ENCODE measurements at places on chromosomes 2 and 18. TPM values are rescaled to one million over a fixed set of nuclear protein-coding genes. Genes with fewer than 3 reads are reported as not detected.

Gene MARCHF4
- not detected for total RNA-seq

Gene DHRS9
- total RNA-seq = 1.6 TPM

Gene CCT4
- total RNA-seq = 96.8 TPM

Gene CLEC4F
- total RNA-seq = 0.10 TPM

Gene NT5DC4
- not detected for total RNA-seq

Gene CHMP1B
- 44.3 TPM for total RNA-seq

Gene SCG2
- 0.20 TPM for total RNA-seq

Gene LOXHD1
- 2.8 TPM for total RNA-seq

Gene RGPD4
- total RNA-seq = not detected

Gene UGT1A5
- not detected for total RNA-seq

Gene FRZB
- 8.1 TPM for total RNA-seq

Gene SLC35F5
- total RNA-seq = 136 TPM

Gene RTP5
- total RNA-seq = not detected

Gene FOXD4L1
- total RNA-seq = not detected

Gene EMX1
- not detected for total RNA-seq

Gene LYPD1
- 0.99 TPM for total RNA-seq

Gene PROM2
- 9.4 TPM for total RNA-seq

Gene CCDC121
- 6.3 TPM for total RNA-seq

Gene SH3BP4
- 14.6 TPM for total RNA-seq

Gene ALPP
- not detected for total RNA-seq

Gene ACVR2A
- total RNA-seq = 52.9 TPM

Gene ELOA2
- not detected for total RNA-seq

Gene CHRNG
- total RNA-seq = 1.6 TPM

Gene CASP8
- 17.0 TPM for total RNA-seq

Gene CPLX4
- total RNA-seq = not detected

Gene STPG4
- total RNA-seq = not detected

Gene SLC25A12
- total RNA-seq = 25.2 TPM

Gene PRSS56
- not detected for total RNA-seq

Gene IL1B
- 2.4 TPM for total RNA-seq

Gene GEN1
- 7.0 TPM for total RNA-seq

Gene ARHGAP28
- 42.6 TPM for total RNA-seq

Gene CKAP2L
- 6.0 TPM for total RNA-seq

Gene MC5R
- not detected for total RNA-seq

Gene SIX3
- total RNA-seq = not detected

Gene SCLY
- 8.7 TPM for total RNA-seq

Gene CAPN13
- total RNA-seq = 0.30 TPM

Gene SAG
- not detected for total RNA-seq

Gene OXER1
- total RNA-seq = 1.1 TPM

Gene STON1
- total RNA-seq = 15.7 TPM

Gene OSBPL6
- 3.3 TPM for total RNA-seq

Gene RNF149
- total RNA-seq = 76.5 TPM

Gene CXCR4
- total RNA-seq = 51.5 TPM

Gene STARD6
- not detected for total RNA-seq

Gene GRB14
- total RNA-seq = 1.1 TPM

Gene REEP1
- 3.9 TPM for total RNA-seq

Gene NTSR2
- total RNA-seq = 0.10 TPM

Gene SNRNP27
- 40.5 TPM for total RNA-seq

Gene CYP27A1
- 10.8 TPM for total RNA-seq

Gene IL1RN
- total RNA-seq = 20.7 TPM

Gene DYSF
- total RNA-seq = 23.2 TPM

All from skin of body (tissue), 3 donors.